ENCODE measurements at places on chromosomes 4 and X.

- no peak for DNase-seq
Measured at GRCh38 chrX:102711872-102712215, 404 bp upstream of the GPRASP2 start.

DNA sequence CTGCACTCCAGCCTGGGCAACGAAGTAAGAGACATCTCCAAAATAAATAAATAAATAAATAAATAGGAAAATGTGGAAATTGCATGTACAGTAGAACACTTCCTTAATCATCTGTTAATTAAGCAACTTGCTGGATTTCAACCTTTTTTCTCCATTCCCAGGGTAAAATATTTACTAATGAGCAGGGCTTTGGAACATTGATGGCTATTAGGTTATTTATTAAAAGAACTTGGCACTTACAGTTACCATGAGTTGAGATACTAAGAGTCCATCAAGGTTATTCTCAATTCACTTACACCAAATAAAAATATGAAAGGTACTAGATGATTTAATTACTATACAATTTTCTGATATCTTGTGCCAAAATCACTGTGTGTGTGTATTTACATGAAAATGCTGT, 607.1 kb downstream of the PCDH18 start:
- no peak for DNase-seq

DNA sequence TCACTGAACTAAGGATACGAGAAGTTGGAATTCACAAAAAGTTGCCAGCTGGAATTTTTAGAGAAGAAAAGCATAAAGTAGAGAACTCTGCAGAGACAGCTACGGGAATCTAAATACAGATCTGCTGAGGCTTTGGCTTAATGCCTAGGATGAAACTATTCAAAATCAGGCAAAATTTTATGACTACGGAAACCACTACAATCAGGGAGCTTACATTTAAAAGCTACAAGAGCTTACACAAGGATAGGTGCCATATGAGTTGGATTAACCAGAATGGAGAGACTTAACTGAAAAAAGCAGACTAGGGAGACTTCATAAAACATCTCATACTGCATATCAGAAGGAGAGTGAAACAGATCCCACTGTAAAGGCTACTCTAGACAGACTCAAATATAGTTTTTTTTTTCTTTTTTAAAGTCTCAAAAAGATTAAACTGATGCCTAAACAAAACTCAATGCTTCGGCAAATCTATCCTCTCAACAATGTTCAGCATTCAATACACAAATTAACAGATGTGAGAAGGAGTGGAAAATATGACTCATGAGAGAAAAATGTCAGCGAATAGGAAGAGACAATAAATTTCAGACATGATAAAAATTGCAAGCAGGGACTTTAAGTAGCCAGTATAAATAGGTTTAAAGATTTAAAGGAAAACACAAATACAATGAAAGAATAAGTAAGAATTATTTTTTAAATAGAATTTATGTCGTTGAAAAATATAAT, 586.1 kb downstream of the FSTL5 start:
- no peak for DNase-seq

DNA sequence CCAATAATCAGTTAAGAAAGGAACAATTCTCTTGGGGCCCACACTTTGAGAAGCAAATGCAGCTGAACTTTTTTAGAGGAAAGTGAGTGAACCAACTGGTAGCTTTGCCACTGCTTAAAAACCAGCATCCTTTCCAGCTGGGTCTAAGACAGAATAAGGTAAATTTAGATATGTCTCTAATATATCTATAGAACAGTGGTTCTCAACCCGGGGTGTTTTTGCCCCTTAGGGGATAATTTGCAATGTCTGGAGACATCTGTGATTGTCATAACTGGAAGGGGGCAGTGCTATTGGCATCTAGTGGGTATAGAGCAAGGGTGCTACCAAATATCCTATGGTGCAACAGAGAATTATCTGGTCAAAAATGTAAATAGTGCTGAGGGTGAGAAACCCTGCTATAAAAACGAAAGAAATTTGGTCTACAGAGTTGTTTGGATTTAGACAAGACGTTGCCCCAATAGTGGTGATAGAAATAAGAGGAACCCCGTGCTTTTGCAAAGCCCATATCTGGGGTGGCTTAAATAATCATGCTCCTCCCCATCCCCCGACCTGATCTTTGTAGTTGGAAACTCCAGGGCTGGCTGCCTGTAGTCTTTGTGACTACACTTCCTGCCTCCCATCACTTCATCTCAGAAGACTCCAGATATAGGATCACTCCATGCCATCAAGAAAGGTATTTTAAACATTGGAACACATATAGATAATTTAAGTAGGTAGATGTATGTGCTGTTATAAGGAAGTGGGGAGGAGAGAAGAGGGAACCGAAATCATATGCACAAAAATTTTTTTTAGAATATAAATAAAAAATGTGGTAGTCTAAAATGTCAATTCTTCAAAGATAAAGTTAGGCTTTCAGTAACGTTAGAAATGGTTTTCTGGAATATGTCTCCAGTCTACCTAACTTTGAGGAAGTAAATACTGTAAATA, at the start of gene TLR7:
TLR7 (plus strand) TSS at position 622 of the 927 bp plus-strand sequence. CDS start 507 bp downstream, outside the sequence.
- DNase-seq = no peak

GRCh38 chr4:147791865-147792264, 60.0 kb downstream of the ARHGAP10 start:
- no peak for DNase-seq

DNA sequence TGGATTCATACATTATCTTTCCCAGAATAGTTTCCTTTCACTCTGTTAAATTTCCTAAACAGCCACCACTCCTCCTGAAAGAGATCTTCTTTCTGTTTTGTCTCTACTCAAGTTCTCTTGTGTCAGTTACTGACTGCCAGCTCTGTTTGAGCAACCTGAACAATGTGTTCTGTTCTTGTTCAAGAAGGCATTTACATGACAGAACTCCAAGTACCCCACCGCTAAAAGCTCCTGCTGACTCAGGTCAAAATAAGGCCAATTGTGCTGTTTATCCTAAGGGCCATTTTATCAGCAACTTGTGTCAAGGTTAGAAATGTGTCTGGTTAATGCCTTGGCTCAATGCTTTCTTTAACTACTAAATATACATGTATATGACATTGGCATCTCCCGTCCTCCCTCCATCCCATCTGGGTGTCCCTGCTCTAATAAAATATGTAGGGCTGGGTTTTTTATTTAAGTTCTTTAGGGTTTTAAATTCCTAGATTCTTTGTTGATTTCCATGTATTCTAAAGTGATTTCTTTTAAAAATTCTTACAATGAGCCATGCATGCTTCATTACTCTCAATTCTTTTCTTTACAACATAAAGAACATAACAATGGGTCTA, 144.3 kb upstream of the PAQR3 start:
- no peak for DNase-seq

- no peak for DNase-seq
Measured at GRCh38 chr4:75727073-75727472, 2.7 kb downstream of the USO1 start.

GRCh38 chr4:40462326-40462725, 127.2 kb downstream of the CHRNA9 start:
- DNase-seq = no peak

DNA sequence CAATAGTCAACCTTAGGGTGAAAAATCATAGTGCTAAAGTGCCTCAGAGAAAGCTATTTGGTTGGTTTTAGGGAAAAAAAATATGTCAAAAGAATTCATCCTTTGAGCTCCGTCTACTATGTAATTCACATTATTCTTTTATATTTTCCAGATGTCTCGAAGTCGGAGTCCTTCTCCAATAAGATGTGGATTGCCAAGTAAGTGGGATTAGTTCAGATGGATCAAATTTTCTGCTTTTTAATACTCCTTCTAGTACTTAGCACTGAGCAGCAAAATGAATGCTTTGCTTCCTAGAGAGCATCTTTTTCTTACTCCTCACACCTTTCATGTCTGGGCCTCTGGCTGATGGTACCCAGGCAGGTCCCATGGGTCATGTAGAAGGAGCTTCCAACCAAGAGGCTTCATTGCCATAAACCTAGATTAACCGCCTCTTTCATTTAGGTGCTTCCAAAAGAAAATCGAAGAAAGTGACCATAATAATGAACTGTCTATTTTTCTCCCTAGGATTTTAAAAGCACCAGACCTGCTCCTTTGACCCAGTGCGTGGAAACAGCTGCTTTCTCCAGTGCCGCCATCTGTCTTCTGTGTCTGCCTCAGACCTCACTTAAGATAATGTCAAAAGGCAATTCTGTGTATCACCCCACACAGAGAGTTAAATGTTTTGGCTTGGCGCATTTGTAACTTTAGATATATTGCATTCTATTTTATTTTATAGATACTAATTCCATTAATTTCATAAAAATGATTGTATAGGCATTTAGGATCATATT, 43.5 kb downstream of the SPATA18 start:
- no peak for DNase-seq

- DNase-seq = no peak
Measured at GRCh38 chrX:8192276-8192675, 21.2 kb upstream of the VCX2 start.

DNA sequence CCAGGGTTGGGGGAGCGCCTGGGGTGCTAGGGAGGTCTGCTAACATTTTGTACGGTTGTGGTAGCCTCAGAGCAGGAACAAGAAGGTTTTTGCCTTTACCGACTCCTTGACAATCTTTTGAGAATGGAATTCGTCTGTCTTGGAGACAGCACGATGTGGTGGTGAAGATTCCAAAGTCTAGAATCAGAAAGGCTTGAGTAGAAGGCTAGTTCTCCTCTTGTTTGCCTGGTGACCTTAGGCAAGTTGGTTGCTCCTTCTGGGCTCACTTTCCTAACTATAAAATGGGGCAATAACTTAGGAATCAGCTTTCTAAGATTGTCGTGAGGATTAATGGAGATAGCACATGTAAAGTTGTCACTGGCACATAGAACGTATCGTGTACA, 741 bp downstream of the FAM47E start:
- DNase-seq = no peak

DNA sequence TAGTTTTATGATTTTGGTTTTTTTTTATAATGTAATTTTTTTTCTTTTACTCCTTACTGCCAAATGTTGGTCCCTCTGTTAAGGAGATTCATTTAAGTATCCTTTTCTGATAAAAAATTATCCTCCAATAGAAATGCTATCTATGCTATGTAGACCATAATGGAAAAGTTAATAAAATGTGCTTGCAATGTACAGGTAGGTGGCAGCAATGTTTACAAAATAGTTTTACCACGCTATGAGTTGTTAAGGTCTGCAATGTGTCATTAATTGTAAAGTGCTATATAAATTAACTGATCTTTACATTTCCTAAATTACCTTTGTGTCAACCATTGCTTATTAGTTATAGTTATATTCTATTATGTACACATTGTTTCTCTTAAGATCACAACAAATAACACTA, 3.8 kb upstream of the CENPC start:
- DNase-seq = no peak

DNA sequence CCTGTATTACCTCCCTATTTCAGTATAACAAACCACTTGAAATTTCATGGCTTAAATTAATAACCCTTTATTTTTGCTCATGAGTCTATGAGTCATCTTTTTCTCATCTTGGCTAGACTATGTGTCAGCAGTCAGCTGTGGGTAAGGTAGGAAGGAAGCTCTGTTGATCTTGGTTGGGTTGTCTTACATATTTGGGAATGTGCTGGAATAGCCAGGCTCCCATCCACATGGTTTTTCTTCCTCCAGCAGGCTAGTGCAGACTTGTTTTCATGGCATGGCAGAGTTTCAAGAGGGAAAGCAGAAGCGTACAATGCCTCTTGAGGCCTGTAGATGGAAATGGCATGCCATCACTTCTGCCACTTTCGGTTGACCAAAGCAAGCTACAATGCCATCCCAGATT, 89.7 kb downstream of the LINC00632 start:
- no peak for DNase-seq

GRCh38 chrX:39164212-39164611, 363.0 kb downstream of the MID1IP1 start:
- DNase-seq = no peak

DNA sequence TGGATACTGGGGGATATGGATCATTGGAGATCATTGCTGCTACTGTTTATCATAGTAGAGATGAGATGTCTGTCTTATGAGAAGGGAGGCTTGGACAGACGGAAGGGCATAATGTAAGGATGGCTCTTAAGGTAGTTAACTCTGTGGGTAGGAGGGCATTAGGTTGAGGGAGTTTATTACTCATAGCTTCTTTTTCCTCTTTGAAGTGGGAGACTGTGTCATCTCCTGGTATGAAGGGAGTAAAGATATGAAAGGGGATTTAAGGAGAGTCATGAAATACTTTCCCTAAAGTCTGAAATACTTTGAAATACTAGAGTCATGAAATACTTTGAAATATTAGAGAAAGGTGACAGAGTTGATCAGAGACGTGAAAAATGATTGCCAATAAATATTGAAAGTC, 255.5 kb upstream of the PITX2 start:
- DNase-seq = no peak

GRCh38 chr4:38512840-38513239, 151.2 kb upstream of the KLF3 start:
- no peak for DNase-seq

DNA sequence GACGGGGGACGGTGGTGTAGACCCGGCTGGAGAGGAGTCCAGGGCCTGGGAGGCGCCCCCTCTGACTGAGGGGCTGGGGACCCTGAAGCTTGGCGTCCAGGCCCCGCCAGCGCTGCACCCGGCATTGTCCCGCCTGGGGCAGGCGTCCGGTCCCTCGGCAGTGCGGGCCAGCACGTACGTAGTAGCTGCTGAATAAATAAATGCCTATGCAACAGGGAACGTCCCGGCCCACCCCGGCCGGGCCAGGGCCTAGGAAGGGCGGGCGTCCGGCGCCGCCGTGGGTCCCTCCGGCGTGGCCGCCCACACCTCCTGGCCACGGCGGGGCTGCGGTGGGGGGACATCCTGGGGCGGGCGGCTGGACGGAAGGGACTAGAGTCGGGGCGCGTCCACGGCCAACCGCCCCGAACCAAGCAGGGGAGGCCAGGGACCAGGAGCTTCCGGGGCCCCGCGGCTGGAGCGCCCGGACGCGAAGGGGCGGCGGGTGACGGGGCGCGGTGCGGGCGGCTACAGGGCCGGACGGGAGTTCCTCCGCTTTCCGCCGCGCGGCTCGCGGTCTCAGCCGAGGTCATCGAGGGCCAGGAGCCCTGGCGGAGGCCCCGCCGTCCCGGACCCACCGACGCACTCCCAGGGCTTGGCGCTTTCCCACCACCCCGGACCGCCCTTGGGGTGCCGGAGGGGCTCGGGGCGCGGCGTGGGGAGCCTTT, 886 bp upstream of the WWC2 start:
- DNase-seq = no peak

DNA sequence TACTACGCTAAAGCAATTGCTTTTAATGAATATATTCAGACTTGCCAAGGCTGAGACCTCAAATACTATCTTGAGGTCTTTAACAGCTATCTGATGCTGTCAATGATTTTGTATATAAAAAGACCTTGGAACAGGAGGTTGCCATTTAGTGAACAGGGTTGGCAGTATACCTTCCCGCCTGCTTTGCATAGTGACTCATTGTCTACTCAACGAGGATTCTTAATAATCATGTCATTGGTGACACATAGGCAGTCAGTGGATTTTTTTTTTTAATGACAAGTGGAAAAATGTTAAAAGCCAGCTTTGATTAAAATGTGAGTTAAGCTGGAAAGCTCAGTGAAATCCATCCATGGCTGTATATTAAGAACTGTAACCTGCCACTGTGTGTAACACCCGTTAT, 164.0 kb downstream of the ASMT start:
- DNase-seq = no peak

Data from stimulated activated CD8-positive, alpha-beta memory T cell treated with anti-CD3 and anti-CD28 coated beads, Interleukin-7, amount 100 ng/mL, for 4 hours (primary cell).